ENCODE measurements at places on chromosomes 12 and 14. TPM values are rescaled to one million over a fixed set of nuclear protein-coding genes. Genes with fewer than 3 reads are reported as not detected.

ALKBH1 gene
- total RNA-seq = 15.1 TPM

DNA sequence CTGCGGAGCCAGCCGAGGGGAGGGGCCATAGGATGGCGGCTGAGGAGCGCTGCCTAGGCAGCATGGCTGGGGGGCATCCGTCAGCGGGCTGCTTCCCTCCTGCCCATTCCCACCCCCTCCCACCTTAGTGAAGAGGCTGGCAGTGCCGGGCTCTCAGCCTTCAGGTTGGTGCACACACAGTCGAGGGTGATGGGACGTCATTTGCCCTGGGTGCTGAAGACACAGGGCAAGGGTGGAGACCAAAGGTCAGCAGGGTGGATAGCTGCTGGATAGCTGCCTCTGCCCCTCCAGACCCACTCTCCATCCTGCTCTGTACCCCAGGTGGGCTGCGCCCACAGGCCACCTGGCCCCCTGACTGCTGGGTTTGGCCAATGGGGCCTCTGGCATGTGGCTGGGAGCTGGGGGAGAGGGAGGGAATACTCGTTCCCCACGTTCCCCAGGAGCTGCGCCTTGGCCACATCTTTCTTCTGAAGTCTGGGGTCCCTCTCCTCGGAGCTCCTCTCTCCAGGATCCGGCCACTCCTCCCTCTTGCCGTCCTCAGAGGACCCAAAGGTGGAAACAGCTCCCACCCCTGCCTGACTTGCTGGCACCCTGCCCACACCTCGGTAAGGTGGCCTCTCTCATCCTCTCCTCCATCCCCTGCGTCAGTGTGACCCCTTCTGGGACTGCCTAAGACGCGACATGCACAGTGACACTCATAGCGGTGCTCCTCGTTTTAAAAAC, 11.2 kb upstream of the CDC42BPB start:
- no peak for DNase-seq

GRCh38 chr12:26122061-26122680, 2.7 kb downstream of the BHLHE41 start:
- peak; percentile 62 for DNase-seq

GRCh38 chr12:31849090-31849687, 110.0 kb upstream of the RESF1 start:
- DNase-seq = no peak

NRIP2 gene
- not detected for total RNA-seq

DNA sequence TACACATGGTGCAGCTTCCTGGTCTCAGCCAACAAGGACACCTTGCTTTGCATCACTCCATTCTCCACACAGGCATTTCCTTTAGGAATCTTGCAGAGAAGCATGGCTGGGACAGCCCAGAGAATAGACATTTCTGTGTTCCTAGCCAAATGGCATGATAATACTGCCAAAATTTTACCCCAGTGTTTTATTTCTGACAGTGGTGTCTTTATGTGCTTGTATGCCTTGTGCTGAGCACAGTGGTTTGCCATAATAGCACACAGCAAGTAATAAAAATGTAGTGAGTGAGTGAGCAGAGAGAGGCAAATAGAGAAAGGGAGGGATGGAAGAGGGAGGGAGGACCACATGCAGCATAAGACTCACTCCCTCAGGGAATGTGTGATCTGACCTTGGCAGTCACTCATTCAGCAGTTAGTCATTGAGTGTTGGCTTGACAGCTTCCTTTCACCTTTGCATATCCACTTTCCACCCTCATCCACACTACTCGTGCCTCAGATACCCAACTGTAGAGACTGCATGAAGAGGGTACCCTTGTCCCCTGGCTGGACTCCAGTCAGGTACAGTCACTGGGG, 212.8 kb upstream of the CCDC196 start:
- DNase-seq = no peak

ANGEL1 gene
- 15.4 TPM for total RNA-seq
